ENCODE measurements at places on chromosomes 11 and 22. TPM values are rescaled to one million over a fixed set of nuclear protein-coding genes. Genes with fewer than 3 reads are reported as not detected.

Gene PHOX2A
- not detected for total RNA-seq

Gene VPREB3
- not detected for total RNA-seq

Gene DGCR2
- 34.2 TPM for total RNA-seq

Gene NECTIN1
- 0.34 TPM for total RNA-seq

Gene OLFML1
- total RNA-seq = not detected

Gene TRIM51
- total RNA-seq = not detected

Gene OR51B5
- total RNA-seq = not detected

Gene PIWIL4
- 0.39 TPM for total RNA-seq

Gene MS4A12
- total RNA-seq = not detected

Gene CD3E
- 530 TPM for total RNA-seq

Gene OR4D5
- not detected for total RNA-seq

Gene IGLL1
- total RNA-seq = not detected

Gene ABCC8
- total RNA-seq = 1.5 TPM

Gene CRYBB3
- not detected for total RNA-seq

Gene TMPRSS5
- total RNA-seq = 0.71 TPM

Gene PDE3B
- total RNA-seq = 81.4 TPM

Gene CCDC90B
- total RNA-seq = 31.3 TPM

Gene APOA4
- total RNA-seq = not detected

Gene RBX1
- total RNA-seq = 87.9 TPM

Data from activated CD8-positive, alpha-beta T cell treated with anti-CD3 and anti-CD28 coated beads, Interleukin-2, amount 10 ng/mL, durations not matched to agents 7 days and 5 days (primary cell).